Right renal cortex interstitium (tissue), 3 donors: ENCODE measurements at places on chromosomes 7 and 10.

GRCh38 chr7:135445690-135446089 lies 64.2 kb downstream of the CNOT4 start:
- DNase-seq, result no peak

DNA sequence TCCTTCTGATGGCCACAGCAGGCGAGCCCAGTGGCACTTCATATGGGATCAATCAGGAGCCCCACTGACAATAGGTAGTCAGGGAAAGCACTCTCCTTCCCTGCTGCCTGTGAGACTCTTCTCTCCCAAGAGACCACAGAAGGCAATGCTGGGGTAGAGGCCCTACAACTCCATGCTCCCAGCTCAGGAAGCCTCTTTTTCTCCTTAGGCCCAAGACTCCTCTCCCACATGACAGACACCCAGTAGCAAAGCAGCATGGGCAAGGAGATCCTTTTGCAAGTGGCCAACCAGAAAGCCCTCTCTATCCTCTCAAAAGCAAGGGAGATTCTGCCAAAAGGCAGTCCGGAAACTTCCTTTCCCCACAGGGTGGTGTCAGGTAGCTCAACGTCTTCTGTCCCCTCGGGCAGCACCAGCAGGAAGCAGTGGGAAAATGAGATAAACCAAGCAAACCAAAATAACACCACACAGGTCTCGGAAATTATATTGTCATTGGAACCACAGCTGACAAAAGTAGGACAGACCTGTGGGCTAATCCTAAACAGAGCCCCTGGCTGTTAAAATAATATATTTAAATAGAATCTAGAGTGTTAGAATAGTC lies 172.7 kb upstream of the GDF10 start:
- DNase-seq, result no peak

DNA sequence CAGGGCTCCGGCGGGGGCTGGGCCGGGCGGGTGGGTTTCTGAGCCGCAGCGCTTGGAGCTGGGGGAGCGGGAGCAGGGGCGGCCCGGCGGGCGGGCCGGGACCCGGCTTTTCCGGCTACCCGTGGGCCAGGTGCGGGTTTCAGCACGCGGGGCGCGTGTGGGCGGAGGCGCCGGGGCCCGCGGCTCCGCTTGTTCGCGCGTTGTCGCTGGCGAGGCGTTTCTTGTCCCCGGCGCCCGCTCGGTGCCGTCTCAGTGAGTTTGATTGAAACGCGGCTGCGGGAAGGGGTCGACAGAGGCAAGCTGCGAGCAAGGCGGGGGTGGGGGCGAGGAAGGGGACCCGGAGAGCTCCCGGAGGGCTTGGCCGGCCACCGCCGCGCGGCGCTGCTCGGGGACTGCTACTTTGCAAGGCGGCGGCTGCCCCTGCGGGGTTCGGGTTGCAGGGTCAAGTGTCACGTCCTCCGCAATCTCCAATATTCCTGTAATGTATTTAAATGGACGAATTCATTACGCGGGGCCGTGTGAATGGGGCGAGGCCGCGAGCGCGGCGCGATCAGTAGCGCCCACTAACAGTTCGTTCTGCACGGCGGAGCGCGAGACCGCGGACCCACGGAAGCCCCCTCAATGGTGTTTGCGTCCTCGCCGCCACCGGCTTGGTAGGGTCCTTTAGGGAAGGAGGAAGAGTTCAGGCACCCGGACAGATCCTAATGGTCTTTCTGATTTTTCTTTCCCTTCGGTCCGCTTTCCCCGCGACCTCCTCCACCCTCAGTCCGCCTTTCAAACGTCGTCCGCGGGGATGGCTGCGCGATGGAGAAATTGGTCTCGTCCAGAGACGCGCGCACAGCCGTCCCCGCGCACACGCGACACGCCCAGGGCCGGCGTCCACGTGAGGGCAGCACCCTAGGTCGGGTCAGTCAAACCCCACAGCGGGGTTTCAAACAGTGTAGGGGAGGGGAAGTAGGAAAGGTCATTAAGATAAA lies 76.9 kb downstream of the INSIG1 start:
- no peak for DNase-seq

DNA sequence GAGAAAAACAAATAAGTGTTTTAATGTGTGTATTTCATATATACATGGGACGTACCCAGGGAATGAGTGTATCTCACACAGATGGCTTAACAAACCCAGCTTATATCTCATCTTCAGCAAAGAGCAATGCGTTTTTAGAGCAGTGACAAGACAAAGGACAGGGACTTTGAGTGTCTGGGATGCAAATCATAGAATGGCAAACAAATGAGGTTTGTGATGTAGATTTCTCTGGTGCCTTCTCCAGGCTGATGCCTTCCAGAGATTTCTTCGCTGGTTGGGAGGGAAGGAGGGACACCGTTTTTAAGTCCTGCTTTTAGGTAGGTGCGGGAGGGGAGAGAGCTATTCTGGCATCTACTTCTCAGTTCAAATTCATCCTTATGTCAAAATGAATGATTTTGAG lies 16.6 kb downstream of the LANCL2 start:
- no peak for DNase-seq

GRCh38 chr7:116692401-116693308 lies 20.7 kb downstream of the MET start:
- no peak for DNase-seq

- no peak for DNase-seq
Observed at GRCh38 chr7:111159426-111159825, 68.5 kb downstream of the LRRN3 start.

DNA sequence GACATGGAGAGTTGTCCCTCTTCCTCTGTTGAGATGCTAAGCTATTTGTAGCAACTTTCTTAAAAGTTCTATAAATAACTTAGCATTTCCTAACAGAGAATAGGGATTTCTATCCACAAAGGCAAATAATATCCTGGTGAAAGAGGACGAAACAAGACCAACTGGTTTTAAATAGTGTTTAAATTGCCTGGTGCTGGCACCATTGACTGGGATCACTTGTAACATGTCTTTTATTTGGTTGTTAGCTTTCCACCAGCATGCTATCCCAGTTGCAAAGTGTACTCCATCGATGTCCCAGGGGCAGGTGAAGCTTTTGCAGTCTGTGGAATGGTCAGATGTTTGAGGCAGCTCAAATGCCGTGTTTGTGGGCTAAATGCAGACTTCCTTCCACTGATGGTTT lies 3.7 kb downstream of the SUFU start:
- DNase-seq, result no peak

DNA sequence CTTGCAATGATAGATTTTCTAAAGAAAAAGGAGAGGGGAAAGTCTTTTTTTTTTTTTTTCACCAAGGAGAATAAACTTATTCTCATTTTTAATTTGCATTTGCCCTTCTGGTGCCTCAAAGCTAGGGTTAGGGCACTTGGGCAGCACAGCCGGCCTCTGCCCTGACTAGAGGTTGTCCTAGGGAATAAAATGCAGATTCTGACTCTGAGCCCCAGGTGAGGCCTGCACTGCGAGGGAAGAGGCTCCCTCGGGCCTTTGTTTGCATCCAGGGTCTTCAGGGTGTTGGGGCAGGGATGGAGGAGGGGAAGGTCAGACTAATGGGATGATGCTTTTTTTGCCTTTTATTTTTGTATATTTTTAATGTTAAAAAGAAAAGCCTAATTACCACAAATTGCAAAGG lies 7.8 kb downstream of the MYL7 start:
- DNase-seq, result no peak

- DNase-seq, result no peak
Observed at GRCh38 chr10:30858499-30858898, 173.2 kb downstream of the ZNF438 start.

GRCh38 chr7:137606061-137606674 lies 240.6 kb downstream of the DGKI start:
- peak; percentile 27 for DNase-seq

GRCh38 chr7:102101111-102101551 lies 185.5 kb upstream of the SH2B2 start:
- no peak for DNase-seq

- DNase-seq, result peak; percentile 10
Observed at GRCh38 chr7:137000621-137001020, 132.2 kb downstream of the CHRM2 start.

DNA sequence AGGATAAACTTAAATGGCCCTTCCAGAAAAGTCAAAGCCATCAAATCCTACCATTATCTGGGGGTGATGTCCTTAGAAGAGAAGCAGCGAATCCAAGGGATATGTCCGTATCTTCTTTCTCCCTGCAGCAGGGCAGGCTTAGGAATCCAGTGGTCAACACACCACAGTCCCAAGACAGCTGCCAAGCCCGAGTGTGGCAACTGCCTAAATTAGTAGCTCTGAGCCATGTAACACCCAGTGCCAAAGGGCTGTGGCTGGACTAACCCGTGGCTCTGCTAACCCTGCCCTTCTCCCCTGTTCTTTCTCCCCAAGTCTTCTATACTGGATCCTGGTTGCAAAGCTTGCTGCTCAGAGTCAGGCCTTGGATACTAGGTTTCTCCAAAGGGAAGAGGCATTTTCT lies 74.8 kb downstream of the CDK1 start:
- DNase-seq, result no peak

DNA sequence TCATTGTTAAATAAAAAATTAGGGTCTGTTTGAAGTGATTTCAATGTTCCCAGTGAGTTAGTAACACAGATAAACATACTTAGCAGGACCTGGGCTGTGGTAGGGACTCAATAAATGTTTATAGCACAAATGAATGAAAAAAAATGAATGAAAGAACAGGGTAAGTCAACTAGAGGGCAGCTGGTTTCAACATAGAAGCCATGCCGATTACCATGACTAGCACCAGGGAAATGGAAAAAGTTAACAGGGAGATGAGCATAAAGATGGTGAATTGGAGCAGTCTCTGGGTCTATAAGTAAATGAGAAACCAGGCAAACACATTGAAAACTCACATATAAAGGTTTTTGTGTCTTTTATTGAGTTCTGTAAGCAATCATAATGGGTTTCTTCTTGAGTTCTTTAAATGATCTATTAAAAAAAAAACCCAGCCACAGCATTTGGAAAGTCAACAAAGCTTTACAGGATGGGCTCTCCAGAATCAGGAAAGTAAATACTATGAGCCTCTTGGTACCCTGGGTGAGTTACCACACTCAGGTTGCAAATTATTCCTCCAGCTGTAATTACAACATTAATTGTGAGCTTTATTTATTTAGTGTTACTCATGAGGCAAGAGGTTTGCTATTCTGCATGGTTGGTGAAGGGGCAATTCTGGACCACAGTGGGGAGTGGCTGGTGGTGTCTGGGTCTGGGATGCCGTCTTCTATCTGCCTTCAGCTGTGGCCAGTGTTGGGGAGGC lies 46.1 kb upstream of the MTPN start:
- DNase-seq, result no peak

GRCh38 chr10:95508730-95509129 lies 52.4 kb downstream of the SORBS1 start:
- DNase-seq, result no peak

- DNase-seq, result no peak
Observed at GRCh38 chr7:85011127-85011526, 175.7 kb downstream of the SEMA3D start.

DNA sequence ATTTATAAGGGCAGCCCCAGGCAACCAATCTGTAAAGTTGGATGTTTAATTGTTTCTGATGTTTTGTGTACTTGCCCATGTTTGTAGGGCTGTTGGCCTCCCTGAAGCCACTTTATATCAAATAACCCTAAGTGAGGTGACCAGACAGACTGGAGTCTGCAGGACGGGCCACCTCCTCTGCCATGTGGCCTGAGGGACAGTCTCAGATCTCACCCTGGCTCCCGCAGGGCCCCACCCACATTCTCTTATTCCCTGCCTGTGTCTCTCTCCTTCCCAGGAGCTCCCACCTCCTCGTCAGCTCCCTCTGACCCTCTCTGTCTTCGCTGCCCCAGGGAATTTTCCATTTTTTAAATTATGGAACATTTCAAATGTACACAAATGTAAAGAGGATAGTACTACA lies 9.5 kb upstream of the C10orf71 start:
- no peak for DNase-seq
